ENCODE measurements at places on chromosomes 7 and 10. TPM values are rescaled to one million over a fixed set of nuclear protein-coding genes. Genes with fewer than 3 reads are reported as not detected.

DNA sequence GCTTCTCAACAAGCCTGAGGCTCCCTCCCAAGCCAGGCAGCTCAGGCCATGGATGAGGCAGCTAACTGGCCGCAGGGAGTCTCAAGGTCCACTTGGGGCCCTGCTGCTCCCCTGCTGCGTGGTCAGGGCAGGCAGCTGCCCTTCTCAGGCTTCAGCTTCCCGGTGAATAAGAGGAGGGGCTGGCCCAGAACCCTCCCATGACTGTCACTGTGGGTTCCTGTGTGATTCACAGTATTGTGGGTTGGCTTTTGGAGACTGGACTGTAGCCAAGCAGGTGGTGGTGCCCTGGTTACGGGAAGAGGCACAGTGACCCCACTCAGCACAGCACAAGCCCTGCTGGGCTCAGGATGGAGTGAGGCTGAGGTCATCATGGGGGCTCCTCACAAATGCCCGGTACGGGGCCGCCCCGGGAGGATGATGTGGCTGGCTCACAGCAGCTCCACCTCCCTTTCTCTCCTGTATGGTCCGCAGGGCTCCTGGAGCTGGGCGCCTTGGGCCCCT, 189.8 kb downstream of the HECW1 start:
- DNase-seq, result no peak

GRCh38 chr10:48820231-48820630, 119.4 kb downstream of the LRRC18 start:
- DNase-seq, result no peak

DNA sequence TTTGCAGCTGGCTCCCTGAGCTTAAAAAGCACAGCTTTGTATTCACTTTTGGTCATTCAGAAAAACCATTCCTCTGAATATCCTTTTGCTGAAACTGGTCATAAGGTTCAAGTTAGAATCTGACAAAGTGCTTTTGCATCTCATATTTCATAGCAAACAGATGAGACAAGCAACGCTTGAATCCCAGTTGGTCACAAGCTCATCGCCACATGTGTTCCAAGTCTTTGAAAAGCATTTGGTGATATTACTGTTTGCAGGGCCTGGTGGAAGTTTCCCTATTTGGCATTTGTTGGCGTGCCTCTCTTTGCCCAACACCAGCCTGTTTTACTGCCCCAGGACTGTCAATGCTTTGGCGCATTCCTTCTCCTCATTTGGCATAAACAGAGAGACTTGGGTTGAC, 10.3 kb downstream of the TACC2 start:
- DNase-seq, result no peak

- DNase-seq, result peak; percentile 3
Observed at GRCh38 chr10:81820418-81820817, 54.6 kb upstream of the NRG3 start.

DNA sequence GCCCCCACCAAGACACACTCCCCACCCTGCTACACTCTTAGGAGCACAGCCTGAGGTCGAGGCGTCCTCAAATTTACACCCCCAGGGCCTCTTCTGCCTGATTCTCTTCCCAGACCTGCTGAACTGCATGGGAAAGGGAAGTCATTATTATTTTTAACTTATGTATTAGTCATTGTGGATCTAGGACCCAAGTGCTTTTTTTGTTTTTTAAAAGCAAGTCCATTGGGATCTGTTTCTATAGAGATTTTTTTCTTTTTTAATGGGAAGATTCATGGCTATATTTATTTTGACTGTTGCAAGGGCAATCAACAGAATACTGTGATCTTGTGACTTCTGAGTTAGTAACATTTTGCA, 203.8 kb downstream of the ZMYND11 start:
- no peak for DNase-seq

DNA sequence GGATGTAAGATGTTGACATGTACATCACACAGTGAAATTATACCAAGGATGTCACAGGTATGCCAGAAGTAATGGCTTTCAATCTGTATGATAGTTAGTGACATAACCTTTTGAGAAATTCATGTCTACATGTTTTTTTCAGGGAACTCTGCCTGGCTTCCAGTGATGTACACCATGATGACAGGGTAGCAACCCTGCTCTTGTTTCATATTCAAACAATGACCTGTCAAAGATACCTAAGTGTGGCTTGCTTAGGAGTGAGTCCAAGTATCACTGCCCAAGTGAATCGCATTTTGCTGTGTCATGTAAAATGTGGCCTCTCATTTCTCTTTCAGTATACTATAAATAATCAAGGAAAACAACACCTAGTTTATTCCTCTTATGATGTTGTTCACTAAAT, 205.8 kb upstream of the DKK1 start:
- DNase-seq, result no peak

The ODAD2 gene
- total RNA-seq, result 6.5 TPM

GRCh38 chr7:117630907-117631564, 151.2 kb downstream of the CFTR start:
- DNase-seq, result no peak

DNA sequence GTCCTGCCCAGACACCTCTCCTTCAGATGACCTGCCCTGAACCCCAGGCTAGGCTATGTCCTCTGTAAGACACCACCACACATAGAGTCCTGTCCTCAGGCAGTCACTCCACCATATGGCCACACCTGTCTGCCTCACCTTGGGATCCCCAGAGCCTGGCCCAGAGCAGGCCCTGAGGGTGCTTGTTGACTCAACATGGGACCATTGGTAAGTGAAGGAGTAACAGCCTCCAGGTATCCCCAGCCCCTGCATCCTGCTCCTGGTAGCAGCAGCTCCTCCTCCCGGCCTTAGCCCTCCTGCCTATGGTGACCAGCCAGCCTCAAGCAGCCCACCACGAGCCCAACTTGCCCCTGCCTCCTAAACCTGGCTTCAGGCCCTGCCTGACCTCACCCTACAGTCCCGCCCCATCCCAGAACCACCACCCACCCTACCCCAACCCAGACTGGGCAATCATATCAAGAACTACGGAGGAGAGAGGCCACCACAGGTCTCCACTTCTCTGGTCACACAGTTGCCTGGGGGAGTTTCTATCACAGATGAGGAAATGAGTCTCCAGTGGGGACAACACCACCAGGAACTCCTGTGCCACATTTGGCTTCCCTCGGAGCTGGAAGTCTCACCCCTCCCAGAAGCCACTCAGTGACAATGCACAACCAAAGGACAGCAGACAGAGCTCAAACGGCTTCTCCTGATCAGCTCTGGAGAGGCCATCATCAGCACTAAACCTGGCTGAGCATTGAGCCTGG, 136.6 kb downstream of the GRID1 start:
- DNase-seq, result no peak

DNA sequence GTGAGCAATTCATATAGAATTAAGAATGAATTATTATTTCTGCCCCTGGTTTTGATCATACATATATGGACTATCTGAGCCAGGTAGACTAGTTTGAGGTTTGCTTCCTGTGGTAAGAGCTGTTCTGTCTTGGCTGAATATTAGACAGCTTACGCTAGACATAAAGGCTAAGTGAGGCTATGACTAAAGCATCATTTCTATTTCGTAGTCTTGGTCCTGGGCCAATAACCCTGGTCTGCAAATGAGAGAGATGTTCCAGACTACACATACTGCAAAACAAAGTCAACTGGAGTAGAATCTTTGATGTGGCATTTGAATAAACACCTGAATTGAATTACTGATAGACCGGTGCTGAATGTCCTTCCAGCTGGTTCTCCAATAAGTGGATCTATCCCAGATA, 40.8 kb upstream of the CACNB2 start:
- DNase-seq, result no peak

- no peak for DNase-seq
Observed at GRCh38 chr10:118835682-118836326, 81.0 kb upstream of the CACUL1 start.

GRCh38 chr10:5888843-5889623, 660 bp downstream of the ANKRD16 start:
- peak; percentile 28 for DNase-seq

GRCh38 chr7:82049891-82050533, 280.2 kb upstream of the HGF start:
- peak; percentile 92 for DNase-seq

The TDRD1 gene
- 0.24 TPM for total RNA-seq

- DNase-seq, result no peak
Observed at GRCh38 chr10:106217627-106218026, 946.9 kb downstream of the SORCS1 start.

- DNase-seq, result no peak
Observed at GRCh38 chr7:106806556-106806955, 58.5 kb upstream of the PIK3CG start.

The CUL2 gene
- 20.9 TPM for total RNA-seq

DNA sequence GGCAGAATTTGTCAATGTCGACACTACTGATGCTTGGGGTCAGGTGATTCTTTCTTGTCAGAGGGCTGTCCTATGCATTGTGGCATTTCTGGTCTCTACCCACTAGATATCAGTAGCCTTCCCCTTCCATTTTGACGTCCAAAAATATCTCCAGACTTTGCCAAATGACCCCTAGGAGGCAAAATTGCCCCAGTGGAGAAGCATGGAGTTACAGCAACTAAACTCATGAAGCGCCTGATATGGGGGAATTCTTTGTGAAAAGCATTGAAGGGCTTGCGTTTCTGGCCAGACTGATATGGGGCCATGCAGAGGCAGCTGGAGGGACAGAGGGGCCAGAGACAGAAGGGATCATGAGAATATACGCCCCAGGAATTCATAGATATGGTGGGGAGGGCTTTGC, 43.6 kb downstream of the ADRB1 start:
- no peak for DNase-seq

The CALD1 gene
- 1,052 TPM for total RNA-seq

DNA sequence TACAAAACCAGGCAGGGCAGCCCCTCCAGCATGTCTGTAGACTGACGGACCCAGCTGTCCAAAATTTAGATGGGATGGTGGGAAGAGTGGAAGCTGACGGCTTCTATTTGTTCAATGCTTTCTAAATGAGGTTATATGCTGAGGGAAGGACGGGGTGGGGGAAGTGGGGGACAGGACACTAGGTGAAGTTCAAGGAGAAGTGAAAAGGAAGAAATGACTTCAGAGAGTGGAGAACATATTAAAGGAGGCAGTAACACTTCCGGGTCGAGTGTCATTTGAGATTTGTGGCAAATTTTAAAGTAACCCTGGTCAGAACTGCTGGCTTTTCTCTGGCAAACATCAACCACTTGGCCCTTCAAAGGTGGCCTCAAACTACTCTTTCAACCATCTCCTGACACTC, 9.4 kb downstream of the PIP4K2A start:
- no peak for DNase-seq

DNA sequence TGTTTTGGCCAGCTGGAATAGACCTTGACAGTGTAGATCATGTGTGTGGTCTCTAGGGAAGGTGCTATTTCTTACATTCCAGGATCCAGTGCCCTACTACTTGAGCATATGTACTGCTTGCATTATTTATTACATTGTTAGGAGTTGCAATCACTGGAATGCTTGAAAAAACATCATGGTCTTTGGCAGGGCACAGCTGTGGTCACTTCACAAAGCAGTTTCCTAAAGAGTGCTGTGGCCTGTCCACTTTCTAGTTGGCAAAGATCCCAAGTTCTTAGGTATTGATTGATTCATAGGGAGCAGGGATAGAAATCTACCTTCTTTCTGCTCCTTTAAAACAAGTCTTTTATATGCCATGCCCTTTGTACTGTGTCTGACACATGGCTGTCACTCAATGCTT, 4.6 kb downstream of the C7orf25 start:
- no peak for DNase-seq

GRCh38 chr10:127532659-127533058, 16.4 kb upstream of the NPS start:
- DNase-seq, result no peak

The ZNF736 gene
- total RNA-seq, result 49.1 TPM

DNA sequence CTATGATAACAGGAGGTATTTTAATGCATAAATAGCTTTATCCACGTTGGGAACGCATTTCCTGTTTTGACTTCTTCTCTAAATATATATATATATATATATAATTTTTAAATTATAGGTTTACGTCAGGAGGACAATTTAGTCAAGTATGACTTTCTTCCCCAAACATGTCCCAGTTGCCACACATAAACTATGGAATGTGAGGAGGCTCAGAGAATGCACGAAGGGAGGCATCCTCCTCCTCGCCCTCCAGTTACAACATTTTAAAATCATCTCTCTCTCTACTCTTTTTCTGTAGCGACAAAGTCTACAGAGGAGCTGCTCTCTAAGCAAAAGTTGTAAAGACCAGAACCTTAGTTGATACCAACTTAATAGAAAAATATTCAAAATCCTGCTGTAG, 106.9 kb upstream of the LYZL1 start:
- peak; percentile 44 for DNase-seq

DNA sequence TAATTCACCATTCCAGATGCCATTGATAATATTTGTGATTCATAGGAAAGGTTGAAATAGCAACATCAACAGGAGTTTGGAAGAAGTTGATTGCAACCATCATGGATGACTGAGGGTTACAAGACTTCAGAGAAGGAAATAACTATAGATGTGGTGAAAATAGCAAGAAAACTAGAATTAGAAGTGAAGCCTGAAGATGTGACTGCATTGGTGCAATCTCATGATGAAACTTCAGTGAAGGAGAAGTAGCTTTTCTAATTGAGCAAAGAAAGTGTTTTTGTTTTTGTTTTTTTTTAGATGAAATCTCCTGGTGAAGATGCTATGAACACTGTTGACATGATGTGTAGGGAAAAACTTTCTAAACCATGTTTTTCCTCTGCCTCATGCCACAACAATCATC, 18.7 kb upstream of the CD36 start:
- DNase-seq, result no peak

DNA sequence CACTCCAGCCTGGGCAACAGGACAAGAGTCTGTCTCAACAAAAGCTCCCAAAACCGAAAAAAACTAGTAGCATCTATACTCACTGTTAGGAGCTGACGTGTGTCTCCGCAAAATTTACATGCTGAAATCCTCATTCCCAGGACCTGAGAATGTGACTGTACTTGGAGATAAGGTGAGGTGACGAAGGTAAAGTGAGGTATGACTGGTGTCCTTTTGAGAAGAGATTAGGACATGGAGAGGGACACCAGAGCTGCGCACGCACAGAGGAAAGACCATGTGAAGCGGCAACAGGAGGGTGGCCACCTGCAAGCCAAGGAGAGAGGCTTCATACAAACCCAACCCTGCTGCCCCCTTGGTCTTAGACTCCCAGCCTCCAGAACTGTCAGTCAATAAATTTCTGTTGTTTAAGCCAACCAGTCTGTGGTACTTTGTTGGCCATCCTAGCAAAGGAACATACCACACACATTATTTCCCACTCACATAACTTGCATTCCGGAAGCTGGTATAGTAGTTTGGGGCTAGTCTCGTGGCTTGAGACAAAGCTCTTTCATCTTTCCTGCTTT, 1154.0 kb upstream of the CELF2 start:
- no peak for DNase-seq

- peak; percentile 61 for DNase-seq
Observed at GRCh38 chr10:62057359-62057758, 155.9 kb downstream of the ARID5B start.

The FUOM gene
- total RNA-seq, result 3.4 TPM

DNA sequence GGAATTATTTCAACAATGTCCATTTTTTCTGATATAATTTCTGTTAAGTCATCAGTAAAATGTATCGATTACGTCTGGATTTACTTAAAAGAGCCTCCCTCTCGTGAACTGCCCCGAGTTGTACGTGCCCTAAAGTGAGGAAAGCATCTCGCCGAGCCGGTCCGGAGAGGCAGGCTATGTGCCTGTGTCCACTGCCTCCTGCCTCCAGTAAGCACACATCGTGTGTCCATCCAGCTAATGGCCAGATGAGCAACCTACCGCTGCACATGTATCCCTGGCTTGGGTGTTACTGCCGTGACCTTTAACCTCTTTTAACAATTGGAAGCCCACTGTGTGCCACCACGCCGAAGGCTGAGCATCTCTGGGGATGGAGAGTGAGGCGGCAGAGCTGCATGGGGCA, 23.2 kb upstream of the DNAJB6 start:
- no peak for DNase-seq

The ELAPOR2 gene
- 9.4 TPM for total RNA-seq

The ELN gene
- 583 TPM for total RNA-seq

- no peak for DNase-seq
Observed at GRCh38 chr7:151138153-151138851, 29.2 kb downstream of the GBX1 start.

Data from umbilical cord (tissue), 2 donors.